Pericardium fibroblast (primary cell): ENCODE measurements at places on chromosomes 5 and 9. TPM values are rescaled to one million over a fixed set of nuclear protein-coding genes. Genes with fewer than 3 reads are reported as not detected.

Gene PCDHA10
- total RNA-seq, result under 0.01 TPM in 2 replicates

Gene HAPLN1
- total RNA-seq, result 0.17 and 7.4 TPM in 2 replicates

Gene SHISAL2B
- not detected in 2 replicates for total RNA-seq

Gene NFX1
- total RNA-seq, result 14.7 and 16.9 TPM in 2 replicates

Gene NADK2
- total RNA-seq, result 19.5 and 23.8 TPM in 2 replicates

Gene TLR4
- 2.6 and 9.4 TPM in 2 replicates for total RNA-seq

Gene SPINK6
- not detected in 2 replicates for total RNA-seq

Gene PCDHA9
- not detected in 2 replicates for total RNA-seq

Gene LRRC19
- total RNA-seq, result not detected in 2 replicates

Gene OTP
- not detected in 2 replicates for total RNA-seq
